ENCODE measurements at places on chromosomes 12 and 14. TPM values are rescaled to one million over a fixed set of nuclear protein-coding genes. Genes with fewer than 3 reads are reported as not detected.

Gene SMCO3
- total RNA-seq: not detected

Gene LHX5
- 0.35 TPM for total RNA-seq

Gene CDK2
- 29.0 TPM for total RNA-seq

Gene IFNG-AS1
- total RNA-seq: not detected

Gene AICDA
- 0.30 TPM for total RNA-seq

Gene CPNE6
- total RNA-seq: not detected

Gene GPR137C
- total RNA-seq: 0.35 TPM

Gene SLC6A15
- 2.8 TPM for total RNA-seq

Gene CMTM5
- not detected for total RNA-seq

Gene TAS2R50
- total RNA-seq: 9.3 TPM

Measured in renal cortical epithelial cell (primary cell).